ENCODE measurements at places on chromosomes 6 and 20.

GRCh38 chr6:28357036-28357435, 7.3 kb downstream of the ZKSCAN3 start:
- no peak for DNase-seq

GRCh38 chr6:160790028-160790792, 88.2 kb downstream of the PLG start:
- DNase-seq, result no peak

DNA sequence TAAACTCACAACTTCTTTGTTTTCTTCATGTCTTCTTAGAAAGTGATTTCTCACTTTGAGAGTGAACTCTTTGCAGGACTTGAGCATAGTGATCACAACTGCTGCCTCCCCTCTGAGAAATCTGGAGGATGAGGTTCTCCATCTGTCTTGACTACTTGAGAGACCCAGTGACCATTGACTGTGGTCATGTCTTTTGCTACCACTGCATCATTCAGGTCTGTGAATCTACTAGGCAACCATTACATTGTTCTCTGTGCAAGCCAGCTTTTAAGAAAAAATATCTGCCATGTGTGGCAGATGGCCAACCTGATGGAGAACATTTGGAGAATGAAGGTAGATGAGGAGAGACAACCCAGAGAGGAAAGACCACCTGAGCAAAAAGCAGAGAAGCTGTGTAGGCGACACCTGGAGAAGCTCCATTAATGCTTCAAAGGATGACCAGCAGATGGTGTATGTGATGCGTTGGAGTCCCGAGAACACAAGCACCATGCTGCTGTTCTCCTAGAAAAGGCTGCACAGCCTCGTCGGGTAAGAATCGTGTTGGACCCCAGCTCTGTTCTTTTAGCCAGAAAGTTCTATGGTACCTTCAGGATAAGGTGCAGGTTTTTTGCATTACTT, 25.1 kb upstream of the TRIM26 start:
- no peak for DNase-seq

DNA sequence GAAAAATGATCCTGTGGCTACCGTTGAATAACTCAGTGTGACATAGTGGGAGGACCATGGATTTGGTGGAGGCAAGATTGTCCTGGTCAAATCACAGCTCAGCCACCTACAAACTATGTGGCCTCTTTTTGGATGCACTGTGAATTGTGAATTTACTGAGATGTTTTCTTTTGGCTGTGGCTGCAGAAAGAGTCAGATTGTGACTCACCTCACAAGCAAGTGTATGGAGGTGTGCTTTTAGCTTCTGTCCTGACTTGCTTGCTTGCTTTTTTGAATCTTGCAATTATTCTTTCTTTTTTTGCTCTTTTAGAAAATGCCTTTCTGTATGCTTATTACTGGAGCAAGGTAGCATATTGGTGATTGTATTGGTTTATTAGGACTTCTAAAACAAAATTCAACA, 122.9 kb upstream of the FOXO3 start:
- DNase-seq, result no peak

- no peak for DNase-seq
These were observed 143.6 kb downstream of the DST start for GRCh38 chr6:56499095-56499494.

DNA sequence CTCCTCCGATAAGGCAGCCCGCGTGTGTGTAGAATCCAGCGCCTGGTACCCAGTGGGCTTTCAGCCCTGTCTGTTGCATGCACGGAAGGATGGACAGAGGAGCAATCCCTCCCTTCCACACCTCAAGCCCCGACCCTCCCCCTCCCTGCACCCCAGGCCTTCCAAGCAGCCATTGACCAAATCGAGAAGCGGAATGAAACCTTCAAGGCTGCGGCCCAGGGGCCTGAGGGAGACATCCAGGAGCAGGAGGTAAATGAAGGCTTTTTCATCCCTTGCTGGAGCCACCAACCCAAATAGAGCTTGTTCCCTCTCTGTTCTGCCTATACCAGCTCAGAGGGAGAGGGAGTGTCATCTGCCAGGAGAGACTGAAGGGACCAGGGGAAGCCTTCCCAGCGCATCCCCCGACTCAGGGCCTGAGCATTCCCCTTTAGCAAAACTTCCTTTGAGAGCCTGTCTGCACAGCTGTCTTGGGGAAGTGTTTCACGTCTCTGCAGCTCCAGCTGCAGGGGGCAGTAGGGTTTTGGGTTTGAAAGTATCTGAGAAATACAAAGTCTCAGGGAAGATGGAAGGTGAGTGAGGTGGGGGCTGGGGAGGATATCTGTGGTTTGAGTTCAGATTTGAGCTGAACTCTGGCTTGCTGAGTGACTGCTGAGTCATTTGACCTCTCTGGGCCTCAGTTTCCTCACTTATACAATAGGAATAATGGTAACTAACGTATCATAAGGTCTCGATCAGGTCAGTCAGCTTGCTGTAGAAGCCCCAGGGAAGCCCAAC, 16.1 kb downstream of the FGD2 start:
- peak; percentile 69 for DNase-seq

DNA sequence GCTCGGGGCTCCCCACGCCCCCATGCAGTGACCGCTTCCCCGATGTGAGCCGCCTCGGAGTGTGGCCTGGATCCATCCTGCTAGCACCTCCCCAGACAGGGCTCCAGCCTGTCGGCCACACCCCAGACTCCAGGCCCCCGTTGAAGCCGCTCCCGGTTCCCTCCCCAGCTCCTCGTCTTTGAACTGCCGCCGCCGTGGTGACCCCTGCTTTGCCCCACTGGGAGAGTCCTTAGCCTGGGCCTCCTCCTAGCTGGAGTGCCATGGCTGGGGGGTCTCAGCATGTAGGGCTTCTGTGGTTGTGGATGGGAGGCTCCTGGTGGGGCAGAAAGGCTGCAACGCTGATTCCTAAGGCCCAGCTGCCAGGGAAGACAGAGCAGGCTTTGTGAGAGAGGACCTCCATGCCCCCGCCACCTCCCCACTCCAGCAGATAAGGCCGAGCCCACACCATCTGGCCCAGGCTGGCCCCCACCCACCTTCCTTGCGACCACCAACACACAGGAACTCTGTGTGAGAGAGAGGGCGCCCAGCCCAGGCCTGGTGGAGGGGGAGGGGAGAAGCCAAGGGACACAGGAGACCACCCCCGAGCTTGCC, 11.4 kb downstream of the FOXS1 start:
- no peak for DNase-seq

DNA sequence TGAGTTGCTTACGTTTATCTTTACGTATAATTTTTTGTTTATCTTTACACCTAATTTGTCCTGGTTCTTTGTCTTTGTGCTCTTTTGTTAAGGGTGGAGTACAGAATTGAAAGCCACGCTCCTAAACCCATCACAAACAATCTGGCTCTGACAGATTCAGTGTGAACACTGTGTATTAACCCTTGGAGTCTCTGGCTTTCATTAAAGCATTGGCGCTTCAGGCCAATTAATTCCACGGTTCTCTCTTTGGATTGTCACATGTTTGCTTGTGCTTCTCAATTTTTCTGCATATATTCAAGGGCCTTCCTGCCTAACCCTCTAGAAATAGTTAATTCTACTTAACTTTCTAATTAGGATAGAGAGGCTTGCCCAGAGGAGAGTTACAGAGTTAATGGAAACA, 38.6 kb downstream of the NKX2-4 start:
- DNase-seq, result no peak

DNA sequence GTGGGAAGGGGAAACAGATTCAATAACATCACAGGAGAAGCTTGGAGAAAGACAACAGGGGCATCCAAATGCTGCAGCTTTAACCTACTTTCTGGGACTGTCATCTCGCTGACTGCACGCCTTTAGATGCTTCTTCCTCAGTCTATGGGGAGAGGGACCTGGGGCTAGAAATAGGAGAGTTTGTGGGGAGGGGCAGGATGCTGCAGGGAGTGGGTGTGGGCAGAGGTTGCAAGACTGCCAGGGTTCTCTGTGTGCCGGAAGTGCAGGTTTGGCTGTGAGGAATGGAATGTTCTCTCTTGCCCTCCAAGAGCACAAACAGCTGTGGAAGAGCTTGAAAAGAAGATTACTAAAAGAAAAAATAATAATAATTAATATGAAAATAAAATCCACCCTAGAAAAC, 93.2 kb downstream of the FOXO3 start:
- no peak for DNase-seq

DNA sequence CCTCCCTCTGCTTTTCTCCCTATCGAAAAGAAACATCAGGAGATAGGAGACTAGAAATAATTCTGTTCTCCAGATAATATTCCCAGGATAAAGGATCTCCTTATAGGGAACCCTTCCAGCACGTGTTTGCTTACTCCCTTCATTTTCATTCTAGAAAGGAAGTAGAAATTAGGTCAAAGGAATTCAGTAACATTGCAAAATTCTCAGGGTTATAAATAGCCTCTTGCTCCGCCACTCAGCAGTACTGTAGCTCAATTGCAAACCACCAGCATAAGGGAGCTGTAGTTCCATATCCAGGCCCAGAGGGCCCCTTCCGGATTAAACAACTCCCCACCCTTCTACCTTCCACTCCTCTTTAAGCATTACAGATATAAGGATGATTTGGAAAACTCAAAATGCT, 6.2 kb downstream of the ELMO2 start:
- DNase-seq, result no peak

- DNase-seq, result no peak
These were observed 955.5 kb downstream of the PHF3 start for GRCh38 chr6:64590965-64591675.

- DNase-seq, result no peak
These were observed 170.9 kb downstream of the ARHGAP18 start for GRCh38 chr6:129539032-129539431.

DNA sequence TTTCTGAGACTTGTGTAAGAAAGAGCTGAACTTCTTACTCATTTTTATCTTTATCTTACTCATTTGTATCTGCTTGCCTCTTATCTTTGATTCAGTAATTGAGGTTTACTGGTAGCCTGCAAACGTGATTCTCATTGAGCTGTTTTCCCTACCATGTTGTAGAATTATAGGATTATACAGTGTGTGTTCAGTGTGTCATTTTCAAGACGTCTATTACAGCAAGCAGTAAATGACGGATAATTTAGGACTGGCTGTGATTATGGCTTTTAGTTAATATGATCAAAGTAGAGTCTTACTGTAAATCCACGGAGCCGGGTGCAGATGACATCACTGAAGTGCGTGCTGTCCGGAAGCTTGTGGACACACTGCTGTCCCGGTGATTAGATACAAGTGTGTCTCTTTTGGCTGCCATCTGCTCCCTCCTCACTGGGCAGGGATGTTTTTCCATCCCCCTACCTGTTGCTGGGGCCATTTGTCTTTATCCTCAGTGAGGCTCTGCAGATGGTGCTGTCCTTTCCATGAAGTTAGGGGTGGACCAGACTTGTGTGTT, 6.0 kb downstream of the NELFCD start:
- no peak for DNase-seq

GRCh38 chr20:17969884-17970409, 1.1 kb downstream of the MGME1 start:
- DNase-seq, result no peak

DNA sequence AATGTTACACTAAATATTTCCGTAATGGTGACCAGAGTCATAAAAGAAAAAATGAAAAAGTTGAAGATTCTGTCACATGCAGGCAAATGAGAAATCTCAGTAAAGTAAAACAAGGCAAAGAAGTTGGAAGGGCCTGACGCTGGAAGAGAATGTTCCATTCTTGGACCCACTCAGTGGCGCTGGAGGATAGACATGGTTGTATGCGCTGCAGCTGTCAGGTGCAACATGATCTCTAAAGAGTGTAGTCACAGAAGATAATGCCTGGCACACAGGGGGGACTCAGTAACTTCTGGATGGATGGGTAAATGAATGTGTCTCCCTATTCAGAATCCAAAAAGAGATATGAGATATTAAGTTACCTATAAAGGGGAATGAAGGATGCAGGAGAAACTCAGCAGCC, 116.3 kb downstream of the FAXC start:
- no peak for DNase-seq

DNA sequence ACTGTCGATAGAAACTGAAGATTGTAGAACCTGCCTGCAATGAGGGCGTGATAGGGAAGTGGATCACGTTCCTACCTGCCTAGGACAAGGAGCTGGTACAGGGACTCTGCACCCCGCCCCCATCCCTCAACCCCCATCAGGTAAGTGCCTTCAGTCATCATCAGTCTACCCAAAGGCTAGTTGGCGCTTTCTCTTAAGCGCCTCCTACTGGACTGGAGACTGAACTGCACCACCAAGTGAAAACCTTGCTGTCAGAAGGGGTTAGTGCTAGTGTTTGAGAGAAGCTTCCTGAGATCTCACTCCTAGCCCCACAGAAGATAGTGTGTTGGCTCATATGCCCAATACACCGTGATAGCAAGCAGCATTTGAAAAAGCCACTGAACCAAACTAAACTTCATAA, 706.5 kb upstream of the MAN1A1 start:
- no peak for DNase-seq

DNA sequence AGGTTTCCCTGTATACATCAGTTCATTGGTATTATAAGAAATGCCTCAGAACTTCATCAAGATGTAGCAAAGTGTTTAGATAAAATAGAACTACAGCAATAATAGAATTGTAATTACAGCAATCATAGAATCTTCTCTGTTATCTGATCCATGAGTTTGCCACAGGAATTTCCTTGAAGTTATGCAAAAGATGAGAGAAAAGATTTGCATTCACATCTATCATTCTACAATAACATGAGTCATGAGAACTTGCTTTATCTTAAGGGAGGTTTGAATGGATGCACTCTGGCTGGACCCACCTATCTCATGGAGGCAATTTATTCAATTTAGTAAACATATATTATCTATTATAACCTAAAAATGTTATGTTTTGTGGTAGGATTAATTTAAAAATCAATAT, 329.8 kb upstream of the EPHA7 start:
- no peak for DNase-seq

- DNase-seq, result peak; percentile 91
These were observed at the start of gene HIVEP2 for GRCh38 chr6:142945049-142945445. Gene HIVEP2 (minus strand): TSS chr6:142945176. CDS start chr6:142774738, 170,438 bp downstream.

GRCh38 chr20:20215976-20216727, 151.8 kb upstream of the INSM1 start:
- DNase-seq, result no peak

GRCh38 chr6:34071136-34071883, 74.6 kb downstream of the GRM4 start:
- DNase-seq, result no peak

GRCh38 chr20:16066571-16066970, 506.7 kb downstream of the KIF16B start:
- no peak for DNase-seq

DNA sequence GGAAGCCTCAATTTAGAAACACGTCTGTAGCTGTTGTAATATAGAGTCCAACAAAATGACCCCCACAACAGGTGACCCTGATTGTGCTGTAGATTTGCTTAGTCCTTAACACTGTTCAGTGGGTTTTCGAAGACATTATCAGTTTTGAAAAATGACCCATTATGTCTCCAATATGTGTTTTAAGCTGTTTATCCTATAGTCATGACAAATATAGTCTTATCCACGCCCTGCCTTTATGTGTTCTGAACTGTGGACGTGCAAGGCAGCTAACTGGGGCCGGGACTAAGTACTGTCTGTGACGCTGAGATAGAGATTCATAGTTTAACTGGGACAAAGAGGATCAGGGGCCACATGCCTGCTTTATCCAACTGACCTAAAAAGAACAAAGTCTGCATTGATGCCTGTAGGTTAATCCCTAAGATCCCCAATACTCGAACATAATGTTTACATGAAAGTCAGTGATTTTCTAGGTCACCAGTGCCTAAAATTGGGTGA, 192.4 kb downstream of the CD83 start:
- DNase-seq, result no peak

GRCh38 chr20:33407251-33407650, 5.9 kb upstream of the CDK5RAP1 start:
- no peak for DNase-seq

Measured in stimulated activated CD4-positive, alpha-beta T cell treated with anti-CD3 and anti-CD28 coated beads, Interleukin-2, amount 100 ng/mL, for 24 hours (primary cell).